ENCODE measurements at places on chromosomes 6 and 20.

GRCh38 chr6:32195902-32196681 is 3.6 kb upstream of the GPSM3 start:
- peak; percentile 97 for DNase-seq

GRCh38 chr20:48210111-48211027 is 425.1 kb upstream of the SULF2 start:
- DNase-seq: no peak

DNA sequence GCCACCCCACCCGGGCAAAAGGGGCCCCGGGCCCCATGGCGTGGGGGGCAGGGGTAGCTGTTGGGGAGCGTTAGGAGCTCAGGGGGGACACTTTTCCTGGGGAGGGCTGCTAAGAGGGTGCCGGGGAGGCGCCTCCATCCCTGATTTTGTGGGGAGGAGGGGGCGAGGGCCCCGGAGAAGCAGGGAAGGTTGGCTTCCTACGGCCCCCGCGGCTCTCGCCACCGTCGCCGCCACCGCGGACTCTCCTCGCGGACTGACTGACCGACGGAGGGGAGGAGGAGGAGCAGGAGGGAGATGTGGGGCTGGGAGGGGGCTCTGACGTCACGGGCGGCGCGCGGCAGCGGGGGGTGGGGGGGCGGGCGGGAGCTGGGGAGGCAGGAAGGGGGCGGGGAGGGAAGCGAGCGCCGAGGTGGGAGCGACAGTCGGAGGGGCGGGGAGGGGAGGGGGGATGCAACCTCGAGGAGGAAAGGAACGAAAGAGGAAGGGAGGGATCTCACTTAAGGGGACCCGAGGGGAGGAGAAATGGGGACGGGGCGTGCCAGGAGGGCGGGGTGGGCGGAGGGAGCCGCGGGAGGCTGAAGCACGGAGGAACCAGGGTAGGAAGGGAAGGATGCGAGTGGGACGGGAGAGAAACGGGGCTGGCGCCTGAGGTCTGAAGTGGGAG is 5.1 kb downstream of the GABBR1 start:
- peak; percentile 47 for DNase-seq

GRCh38 chr6:34145161-34146020 is 496 bp downstream of the GRM4 start:
- DNase-seq: no peak

GRCh38 chr6:12720310-12720709 is 3.7 kb downstream of the PHACTR1 start:
- DNase-seq: no peak

- no peak for DNase-seq
Measured at GRCh38 chr20:753897-754635, 14.2 kb downstream of the SLC52A3 start.

DNA sequence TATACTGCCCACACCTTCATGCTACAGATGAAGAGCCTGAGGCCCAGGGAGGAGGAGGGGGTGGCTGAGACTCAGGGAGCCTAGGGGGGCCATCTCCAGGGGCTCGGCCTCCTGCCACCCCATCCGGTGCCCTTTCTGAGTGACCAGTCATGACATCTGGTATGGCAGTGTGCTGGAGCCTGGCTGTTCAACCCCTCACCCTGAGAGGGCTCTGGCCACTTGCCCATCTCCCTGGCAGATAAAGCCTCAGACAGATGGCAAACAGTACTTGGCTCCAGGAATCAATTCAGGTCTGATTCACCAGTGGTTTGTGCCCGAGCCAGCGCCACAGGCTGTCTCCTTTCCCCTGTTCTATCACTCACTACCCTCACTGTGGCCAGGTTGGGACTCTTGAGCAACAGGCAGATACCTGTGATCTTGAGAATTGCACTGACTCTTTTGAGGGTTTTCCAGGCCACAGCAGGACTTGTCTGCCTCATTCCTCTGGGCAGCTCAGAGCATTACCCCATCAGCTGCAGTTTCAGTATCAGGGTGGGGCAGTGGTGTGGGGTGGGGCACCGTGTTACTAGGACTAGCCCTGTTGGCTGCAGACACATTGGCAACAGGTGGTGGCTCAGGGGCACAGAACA is 22.8 kb downstream of the SRSF3 start:
- no peak for DNase-seq

All from globus pallidus (tissue), 1 donor.